ENCODE measurements at places on chromosomes 4 and X.

DNA sequence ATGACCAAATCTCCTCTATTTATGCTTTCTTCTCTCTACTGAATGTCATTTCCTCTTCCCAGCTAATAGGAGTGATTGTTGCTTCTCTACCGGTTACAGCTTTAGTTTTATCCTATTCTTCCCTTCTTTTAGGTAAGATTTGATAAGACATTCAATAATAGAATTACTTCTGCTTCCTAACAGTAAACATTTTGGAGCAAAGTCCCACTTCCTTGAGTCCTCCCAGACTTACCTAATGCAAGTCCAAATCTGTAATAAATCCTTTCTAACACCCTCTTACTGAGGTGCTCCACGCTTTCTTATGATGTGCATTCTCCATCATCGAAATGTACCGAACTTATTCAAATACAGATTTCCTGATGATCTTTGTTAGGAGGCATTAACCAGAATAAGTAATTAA is 79.2 kb upstream of the GPM6A start:
- DNase-seq = no peak

DNA sequence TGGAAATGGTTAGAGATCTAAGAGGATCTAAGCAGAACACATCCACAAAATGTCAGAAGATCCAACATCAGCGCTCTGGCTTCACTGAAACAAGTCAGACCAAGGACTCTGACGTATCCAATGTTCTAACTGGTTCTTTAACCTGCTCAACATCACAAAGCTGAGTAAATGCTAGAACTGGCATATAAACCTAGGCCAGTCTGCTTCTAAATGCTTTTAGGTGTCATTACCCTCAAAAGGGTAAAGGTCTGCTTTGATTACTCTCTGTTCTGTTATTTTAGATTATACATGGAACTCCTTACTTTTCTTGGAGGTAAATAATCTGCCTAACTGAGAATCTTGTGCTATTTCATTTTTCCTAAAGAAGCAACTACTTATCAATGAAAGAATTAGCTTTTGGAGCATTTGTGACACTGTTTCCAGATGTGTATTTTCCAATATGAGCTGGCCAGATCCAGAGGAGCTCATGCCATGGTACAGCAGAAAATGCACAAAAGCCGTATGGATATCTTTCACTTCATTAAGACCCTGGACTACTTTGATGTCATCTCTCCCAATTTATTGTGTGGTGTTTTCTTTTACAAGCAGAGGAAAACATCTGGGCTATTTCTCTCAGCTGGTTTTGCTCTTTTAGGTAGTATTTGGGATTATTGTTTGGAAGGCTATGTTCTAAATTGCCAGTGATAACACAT is 123.5 kb downstream of the RASGEF1B start:
- no peak for DNase-seq

DNA sequence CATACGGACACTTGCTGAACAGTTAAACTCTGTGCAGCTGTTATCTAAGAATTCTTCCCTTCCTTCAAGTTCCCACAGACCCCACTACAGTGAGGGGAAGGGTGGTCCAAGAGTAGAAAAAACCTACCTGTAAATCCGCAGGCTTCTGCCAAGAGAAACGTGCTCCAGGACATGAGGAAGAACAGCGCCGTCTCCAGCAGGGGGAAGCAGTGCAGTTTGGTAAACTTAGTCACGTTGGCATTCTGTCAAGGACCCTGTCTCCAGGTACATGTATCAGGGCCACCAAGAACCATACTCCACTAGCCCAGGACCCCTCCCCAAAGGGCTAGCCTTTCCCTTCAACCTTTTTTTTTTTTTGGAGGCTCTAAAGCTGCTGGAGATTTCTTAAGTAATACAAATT is 79.9 kb downstream of the CHST7 start:
- DNase-seq = peak; percentile 56

GRCh38 chr4:8655411-8656184 is 63.0 kb downstream of the CPZ start:
- no peak for DNase-seq

DNA sequence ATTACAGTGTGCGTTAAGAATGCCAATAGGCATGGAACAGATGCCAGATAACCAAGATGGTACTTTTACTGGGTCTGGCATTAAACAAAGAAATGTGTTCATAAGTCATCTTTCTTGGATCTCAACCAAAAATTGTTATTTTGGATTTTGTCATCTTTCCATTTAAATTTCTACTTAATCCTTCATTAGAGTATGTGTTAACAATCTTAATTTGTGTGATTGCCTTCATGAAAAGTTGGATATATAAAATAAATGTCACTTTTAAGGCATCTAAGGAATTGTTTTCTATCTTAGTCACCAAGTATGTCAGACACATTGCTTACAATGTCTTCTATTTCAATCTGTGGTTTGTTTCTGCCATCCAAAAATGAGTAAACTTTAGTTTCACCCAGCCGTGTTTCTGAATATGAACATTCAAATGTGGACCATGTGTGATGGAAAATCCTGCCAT is 87.5 kb downstream of the PALLD start:
- DNase-seq = no peak

GRCh38 chr4:109996526-109996925 is 83.8 kb downstream of the EGF start:
- no peak for DNase-seq

GRCh38 chrX:136999024-136999423 is 34.8 kb downstream of the GPR101 start:
- DNase-seq = no peak

- DNase-seq = peak; percentile 31
Observed at GRCh38 chrX:13688384-13688957, 457 bp upstream of the RAB9A start.

- no peak for DNase-seq
Observed at GRCh38 chr4:100790836-100791615, 273.2 kb upstream of the EMCN start.

DNA sequence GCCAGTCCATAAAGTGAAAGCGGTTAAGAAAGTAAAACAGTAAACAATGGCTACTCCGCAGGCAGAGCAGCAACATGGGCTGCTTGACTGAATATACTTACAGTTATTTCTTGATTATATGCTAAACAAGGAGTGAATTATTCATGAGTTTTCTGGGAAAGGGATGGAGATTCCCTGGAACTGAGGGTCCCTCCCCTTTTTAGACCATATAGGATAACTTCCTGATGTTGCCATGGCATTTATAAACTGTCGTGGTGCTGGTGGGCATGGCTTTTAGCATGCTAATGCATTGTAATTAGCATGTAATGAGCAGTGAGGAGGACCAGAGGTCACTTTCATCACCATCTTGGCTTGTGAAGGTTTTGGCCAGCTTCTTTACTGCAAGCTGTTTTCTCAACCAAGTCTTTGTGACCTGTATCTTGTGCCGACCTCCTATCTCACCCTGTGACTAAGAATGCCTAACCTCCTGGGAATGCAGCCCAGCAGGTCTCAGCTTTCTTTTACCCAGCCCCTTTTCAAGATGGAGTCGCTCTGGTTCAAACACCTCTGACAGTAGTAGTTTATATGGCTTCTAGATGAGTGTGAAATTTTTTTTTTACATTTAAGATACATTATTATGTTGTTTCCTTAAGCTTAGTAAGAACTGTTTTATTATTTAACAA is 514.8 kb upstream of the TENM3 start:
- DNase-seq = no peak

DNA sequence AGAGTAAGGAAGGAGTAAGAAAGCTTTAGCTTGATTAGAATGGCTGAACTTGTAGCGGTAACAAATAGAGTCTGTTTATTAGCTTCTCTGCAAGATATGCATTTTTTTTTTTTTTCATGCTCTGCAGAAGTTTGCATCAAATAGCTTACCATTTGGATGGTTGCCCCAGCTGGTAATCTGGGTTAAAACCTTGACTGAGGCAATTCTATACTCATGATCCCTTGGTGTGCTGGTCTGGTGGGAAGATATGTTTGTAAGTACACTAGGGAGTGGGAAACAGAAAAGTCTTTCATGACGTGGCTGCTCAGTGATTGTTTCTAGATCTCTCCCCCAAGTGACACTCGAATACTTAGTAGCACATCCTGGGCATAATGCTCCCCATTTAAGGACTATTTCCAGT is 32.1 kb downstream of the SEPTIN11 start:
- no peak for DNase-seq
